ENCODE measurements at places on chromosomes 11 and 22.

GRCh38 chr11:126317756-126318573 is 14.1 kb downstream of the DCPS start:
- DNase-seq, result peak; percentile 20

- DNase-seq, result no peak
These were observed 6.3 kb upstream of the CDC42EP2 start for GRCh38 chr11:65308281-65308891.

DNA sequence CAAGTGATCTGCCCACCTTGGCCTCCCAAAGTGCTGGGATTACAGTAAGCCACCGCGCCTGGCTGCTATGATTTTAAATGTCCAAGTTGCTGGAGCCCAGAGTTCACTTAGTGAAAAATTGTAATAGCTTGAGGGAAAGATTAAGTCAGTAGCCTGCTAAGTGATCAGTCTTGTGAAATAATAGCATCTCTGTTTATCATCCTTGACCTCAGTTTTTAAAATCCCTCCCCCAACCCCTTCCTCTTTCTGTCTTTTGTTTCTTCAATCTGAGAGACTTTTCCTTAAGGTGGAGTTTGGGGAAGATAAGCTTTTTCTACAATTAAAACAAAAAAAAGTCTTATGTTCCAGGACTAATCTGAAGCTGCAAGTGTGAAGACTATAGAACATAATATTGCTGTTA is 6.4 kb downstream of the HIPK3 start:
- DNase-seq, result no peak

DNA sequence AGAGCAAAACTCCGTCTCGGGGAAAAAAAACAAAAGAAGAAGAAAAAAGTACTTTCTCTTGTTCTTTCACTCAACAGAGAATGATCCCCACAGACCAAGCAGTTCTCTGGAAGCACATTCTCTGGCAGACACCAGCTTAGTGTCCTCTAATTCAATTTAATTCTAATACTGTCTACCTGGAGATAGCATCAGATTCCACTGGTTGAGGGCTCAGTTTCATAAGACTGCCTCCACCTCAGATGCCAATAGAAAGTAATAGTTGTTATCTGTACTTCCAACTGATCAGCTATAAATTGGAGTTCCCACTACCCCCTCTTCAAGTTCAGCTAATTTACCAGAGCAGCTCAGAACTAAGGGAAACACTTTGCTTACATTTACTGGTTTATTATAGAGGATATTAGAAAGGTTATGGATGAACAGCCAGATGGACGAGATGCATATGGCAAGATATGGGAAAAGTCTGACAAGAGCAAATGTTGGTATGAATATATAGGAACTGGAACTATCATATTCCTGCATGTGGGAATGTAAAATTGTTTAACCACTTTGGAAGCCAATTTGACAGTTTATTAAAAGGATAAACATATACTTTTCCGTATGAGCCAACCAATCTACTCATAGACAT is 64.3 kb downstream of the TMEM135 start:
- no peak for DNase-seq

- no peak for DNase-seq
These were observed 962.3 kb downstream of the TBC1D22A start for GRCh38 chr22:47724751-47725150.

- DNase-seq, result no peak
These were observed 527 bp upstream of the SAC3D1 start for GRCh38 chr11:65040520-65040846.

GRCh38 chr22:36443198-36443770 is 38.2 kb downstream of the TXN2 start:
- DNase-seq, result peak; percentile 27

GRCh38 chr11:86152006-86152862 is 83.3 kb upstream of the PICALM start:
- DNase-seq, result no peak

DNA sequence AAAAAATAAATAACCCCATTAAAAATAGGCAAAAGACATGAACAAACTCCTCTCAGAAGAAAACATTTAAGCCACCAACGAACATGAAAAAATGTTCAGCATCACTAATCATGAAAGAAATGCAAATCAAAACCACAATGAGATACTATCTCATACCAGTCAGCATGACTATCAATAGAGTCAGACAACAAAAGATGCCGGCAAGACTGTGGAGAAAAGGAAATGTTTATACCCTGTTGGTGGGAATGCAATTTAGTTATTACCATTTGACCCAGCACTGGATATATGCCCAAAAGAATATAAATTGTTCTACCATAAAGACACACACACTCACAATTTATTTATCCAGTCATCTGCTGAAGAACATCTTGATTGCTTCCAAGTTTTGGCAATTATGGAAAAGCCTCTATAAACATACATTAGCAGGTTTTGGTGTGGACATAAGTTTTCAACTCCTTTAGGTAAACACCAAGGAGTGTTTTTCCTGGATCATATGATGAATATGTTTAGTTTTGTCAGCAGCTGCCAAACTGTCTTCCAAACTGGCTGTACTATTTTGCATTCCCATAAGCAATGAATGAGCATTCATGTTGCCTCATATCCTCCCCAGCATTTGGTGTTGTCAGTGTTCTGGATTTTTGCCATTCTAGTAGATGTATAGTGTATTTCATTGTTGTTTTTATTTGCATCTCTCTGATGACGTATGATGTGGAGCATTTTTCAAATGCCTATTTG is 28.0 kb downstream of the OR8D1 start:
- no peak for DNase-seq

- DNase-seq, result no peak
These were observed 216.1 kb downstream of the CASP12 start for GRCh38 chr11:104682206-104682605.

- no peak for DNase-seq
These were observed 79.9 kb downstream of the FAM181B start for GRCh38 chr11:82653752-82654151.

GRCh38 chr11:75277991-75278790 is 37.6 kb downstream of the TPBGL start:
- no peak for DNase-seq

- no peak for DNase-seq
These were observed 245.0 kb downstream of the KIRREL3 start for GRCh38 chr11:126755526-126755925.

Data from CD4-positive, alpha-beta T cell treated with Interleukin-1 beta for 1 hour (primary cell).